AG04450 (cell line): ENCODE measurements at places on chromosomes 1 and 21. TPM values are rescaled to one million over a fixed set of nuclear protein-coding genes. Genes with fewer than 3 reads are reported as not detected.
A peak's percentile ranks its signal among the peaks of the same experiment; 100 is the strongest.

DNA sequence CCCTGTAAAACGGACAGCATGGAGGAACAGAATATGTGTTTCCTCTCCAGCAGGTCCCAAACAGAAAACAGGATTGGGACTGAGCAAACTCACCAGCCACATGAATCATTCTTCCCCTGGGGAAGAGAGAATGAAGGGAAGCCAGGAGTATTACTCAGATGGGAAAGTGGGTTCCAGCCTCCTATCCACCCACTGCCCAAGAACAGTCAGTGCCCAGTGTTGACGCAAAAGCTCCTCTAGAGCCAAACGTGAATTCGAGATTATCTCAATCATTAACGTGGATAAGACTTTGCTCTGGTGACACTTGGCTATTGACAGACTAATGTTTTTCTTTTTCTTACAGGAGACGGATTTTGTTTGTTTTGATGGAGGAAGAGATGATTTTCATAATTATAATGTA, 9.3 kb downstream of the MIA3 start:
- no peak for DNase-seq

DNA sequence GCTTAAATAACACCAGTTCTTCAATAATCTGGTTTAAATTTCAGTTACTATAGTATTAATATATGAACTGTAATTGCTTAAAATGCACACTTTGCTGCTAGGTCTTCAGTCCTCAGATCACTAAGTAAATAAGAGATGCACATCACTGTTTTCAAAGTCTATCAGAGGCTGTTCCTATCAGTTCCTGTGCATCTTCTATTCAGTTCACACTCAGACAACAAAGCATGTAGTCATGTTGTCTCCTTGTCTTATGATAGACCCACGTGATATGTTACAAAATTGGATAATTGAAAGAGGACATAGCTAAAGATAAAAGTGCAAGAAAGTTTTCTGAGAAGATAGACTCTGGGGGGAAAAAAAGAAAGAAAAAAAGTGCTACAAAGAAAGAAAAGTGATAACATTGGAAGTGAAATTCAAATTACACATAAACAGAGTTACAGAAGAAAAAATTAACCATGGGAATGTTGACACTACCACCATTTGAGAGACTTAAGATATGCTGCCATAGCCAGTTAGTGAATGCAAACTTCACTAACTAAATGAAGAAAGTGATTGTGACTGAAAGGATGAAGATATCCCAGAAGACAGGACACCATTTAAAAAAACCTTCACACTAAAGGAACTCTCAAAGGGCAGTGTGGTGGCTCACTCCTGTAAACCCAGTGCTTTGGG, 33.9 kb upstream of the TSNAX start:
- DNase-seq = no peak

DNA sequence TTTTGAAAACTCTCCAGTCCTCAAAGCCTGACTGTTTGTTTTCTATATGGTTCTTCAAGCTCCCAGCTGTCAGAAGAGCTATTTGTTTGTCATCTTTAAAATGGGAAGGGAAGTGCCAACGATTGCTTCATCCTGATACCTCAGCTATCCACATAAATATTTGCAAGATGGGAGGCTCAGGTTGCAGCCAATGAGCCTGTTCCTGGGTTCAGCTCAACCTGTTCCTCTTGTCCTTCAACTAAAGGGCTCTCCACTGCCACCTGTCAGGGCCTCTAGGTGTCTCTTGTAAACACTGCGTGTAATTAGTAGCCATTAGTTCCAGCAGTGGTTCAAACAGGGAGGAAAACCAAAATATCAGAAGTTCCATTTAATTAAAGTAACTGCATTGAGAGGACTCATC, 445.1 kb downstream of the AJAP1 start:
- DNase-seq = no peak

DNA sequence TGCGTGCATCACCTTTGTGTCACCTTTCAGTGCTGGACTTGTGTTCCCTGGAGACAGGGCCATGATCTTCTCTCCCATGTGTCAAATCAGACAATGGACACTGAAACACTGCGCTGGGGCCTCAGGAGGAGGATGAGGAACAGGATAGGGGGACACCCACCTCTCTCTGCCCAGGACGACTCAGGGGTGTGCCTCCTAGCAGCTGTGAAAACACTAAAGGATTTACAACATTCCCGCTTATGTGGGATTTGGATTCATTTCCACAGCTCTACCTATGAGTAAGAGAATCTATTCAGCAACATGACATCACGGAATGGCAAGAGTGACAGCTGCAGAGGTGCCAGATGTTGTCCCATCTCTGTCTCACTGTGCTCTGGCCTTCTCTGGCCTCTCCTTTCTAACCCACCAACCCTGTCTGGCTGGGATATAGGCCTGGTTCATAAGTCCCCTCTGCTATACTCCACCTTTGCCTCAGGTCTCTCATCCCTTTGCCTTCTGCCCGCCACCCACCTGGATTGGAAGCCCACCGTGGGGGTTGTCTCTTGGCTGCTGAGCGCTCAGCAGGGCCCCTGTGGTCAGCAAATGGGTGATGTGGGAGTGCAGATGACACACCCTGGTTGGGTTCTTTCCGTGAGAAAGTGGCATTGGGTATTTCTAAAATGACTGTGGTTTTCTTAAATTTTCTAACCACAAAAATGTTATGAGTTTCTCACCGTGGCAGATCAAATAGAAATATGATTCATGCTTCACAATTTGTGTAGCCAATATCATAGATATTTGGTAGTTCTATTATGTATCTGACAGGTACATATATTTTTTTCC, 47.1 kb upstream of the TLR5 start:
- no peak for DNase-seq

GRCh38 chr1:65491472-65491871, 71.0 kb downstream of the LEPR start:
- DNase-seq = no peak

DNA sequence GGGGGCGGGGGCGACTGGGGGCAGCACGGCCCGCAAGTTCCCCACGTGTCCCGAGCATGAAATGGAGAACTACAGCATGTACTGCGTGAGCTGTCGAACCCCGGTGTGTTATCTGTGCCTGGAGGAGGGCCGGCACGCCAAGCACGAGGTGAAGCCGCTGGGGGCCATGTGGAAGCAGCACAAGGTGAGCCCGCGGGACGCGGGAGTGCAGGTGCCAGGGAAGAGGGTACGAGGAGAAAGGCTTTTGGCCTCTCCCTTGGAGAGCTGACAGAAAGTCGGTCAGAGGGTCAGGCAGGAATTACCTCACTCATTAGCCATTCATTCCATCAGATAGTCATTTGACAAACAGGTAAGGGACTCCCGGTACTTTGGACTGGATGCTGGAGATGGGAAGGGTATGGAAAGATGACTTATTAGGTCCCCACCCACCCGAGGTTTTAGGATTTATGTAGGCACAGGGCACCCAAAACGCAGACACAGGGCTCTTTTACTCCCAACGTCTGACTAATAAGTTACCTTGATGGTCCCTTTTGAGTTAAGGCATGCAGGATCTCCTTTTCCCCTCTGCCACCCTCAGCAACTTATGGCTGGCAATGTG, 2.1 kb downstream of the TRIM67 start:
- DNase-seq = no peak

DNA sequence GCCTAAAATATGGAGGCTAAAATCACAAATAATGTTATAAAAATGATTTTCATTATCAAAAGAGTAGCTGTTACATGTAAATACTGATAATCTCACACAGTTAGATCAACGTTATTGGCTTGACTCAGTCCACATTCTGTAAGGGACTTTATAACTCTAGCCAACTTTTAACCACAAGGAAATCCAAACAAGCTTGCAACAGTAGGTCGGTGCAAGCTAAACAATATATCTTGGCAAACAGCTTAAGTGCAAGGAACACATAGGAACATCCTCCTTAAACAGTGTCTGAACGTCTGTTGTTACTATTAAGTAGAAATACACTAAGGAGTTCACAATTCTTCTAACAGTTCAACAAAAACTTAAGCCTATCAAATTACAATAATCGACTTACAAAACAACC, 126.7 kb downstream of the EIF4G3 start:
- DNase-seq = peak; percentile 53

DNA sequence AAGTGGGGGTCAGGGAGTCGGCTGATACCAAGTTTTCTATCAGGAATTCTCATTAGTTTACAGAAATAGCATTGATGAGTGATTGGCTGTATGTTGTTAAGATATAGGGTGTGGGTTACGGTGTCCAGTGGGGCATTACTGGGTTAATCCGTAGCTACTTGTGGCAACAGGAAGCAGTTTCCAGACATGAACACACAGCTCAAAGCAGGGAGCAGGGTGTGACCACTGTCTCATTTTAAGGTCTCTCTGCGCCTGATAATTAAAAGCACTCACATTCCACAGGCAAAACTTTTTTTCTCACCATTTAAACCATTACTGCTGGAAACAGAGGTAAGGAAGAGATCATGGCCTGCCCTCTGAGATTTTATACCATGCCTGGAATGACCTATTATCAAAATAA, 114.9 kb downstream of the SIK1 start:
- DNase-seq = no peak

- no peak for DNase-seq
These were observed 6.0 kb downstream of the LY9 start for GRCh38 chr1:160801836-160802580.

DNA sequence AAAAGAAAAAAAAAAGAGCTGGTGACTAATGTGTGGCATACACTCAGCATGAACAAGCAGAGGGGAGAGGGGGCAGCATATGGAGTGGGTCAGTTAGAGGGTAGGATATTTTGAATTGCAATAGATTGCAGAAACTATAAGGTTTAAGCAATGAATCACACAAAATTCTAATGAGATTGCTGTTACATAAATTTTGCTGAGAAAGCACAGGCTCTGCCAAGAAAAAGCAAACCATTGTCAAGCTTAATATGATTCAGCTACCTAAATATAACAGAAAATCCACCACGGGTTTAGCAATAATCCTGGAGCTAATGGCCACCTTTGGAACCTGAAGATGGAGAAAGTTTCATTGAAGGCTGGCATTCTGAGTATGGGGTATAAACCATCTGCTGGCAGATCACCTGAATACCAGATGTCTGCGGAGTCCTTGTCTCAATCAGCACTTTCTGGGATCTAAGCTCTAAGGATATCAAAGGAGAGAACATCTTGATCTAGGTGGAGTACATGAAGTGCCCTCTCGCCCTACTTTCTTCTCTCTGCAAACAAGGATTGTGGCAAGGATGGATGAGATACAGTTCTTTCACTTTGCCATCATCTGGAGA, 30.3 kb upstream of the ANGPTL7 start:
- peak; percentile 82 for DNase-seq

DNA sequence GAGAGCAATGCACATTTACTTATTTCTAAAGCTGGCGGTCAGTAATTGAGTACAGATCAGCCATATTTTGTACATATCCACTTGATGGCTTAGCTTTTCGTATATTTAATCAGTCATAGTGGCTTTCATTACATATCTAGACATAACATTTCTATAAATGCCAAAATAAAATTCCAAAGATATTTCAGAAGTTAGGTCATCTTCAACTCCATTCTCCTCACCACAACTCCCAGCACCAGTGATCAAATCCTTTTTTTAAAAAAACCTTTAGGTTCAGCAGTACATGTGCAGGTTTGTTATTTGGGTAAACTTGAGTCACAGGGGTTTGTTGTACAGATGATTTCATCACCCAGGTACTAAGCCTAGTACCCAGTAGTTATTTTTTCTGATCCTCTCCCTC, 53.9 kb upstream of the GNG4 start:
- DNase-seq = no peak

GRCh38 chr1:188170411-188170810, 1341.7 kb downstream of the PLA2G4A start:
- no peak for DNase-seq

- no peak for DNase-seq
These were observed 759 bp downstream of the AHCTF1 start for GRCh38 chr1:246930830-246931548.

DNA sequence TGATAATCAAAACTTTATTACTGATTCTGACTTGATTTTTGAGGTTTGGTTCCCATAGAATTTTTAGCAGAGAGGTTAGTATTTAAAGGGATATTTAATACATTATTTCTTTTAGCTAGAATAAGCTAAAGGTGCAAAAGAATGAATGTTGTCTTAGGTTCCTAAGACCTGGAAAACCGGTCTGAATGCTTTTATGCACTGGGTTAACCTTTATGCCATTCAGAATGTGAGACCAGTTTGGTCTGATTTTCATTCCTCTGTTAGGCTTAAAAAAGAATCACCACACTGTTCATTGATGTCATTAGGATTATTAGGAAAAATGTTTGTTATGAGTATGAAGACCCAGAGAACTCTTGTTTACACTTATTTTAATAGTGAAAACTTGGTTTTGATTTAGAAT, 30.1 kb downstream of the RAP1A start:
- DNase-seq = no peak

GRCh38 chr1:228101994-228102790, 933 bp downstream of the C1orf35 start:
- DNase-seq = no peak

GRCh38 chr21:29928537-29928936, 11.3 kb downstream of the GRIK1 start:
- no peak for DNase-seq

GRCh38 chr1:208083016-208083714, 161.0 kb downstream of the PLXNA2 start:
- no peak for DNase-seq

DNA sequence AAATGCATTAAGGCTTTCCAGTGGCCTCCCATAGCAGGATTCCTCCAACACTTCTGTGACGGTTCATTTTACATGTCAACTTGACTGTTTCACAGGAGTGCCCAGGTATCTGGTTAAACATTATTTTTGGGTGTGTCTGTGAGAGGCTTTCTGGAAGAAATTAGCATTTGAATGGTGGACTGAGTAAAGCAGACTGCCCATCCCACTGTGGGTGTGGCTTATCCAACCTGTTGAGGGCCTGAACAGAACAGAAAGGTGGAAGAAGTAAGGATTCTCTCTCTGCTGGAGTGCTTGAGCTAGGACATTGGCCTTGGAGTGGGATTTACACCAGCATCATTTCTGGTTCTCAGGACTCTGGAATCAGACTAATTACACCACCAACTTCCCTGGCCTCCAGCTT, 85.6 kb downstream of the RGS7 start:
- DNase-seq = no peak

- DNase-seq = no peak
These were observed 11.9 kb upstream of the IGFN1 start for GRCh38 chr1:201178718-201179117.

DNA sequence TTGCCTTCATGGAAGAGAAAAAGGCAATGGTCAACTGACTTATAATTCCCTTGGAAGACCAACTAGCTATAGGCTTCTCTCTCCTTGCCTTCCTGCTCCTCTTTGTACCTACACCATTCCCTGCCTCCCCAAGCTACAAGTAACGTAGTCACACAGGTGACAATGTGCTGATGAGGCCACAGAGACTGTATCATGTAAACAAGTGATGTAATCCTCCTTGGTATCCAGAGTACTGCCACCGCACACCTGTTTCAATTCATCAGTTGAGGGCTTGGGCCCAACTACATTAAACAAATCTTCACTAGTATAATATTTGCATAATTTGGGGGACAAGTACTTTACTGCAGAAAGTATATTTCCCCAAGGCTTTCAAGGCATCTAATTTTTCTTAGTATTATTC, 76.4 kb upstream of the SCYL3 start:
- DNase-seq = no peak

CCDC24 gene
- polyA plus RNA-seq = 1.1 and 1.6 TPM in 2 replicates

UBL4B gene
- polyA plus RNA-seq = not detected in 2 replicates

AHCYL1 gene
- 120 and 133 TPM in 2 replicates for polyA plus RNA-seq

S100A4 gene
- 20.0 and 20.7 TPM in 2 replicates for polyA plus RNA-seq

TDRD5 gene
- polyA plus RNA-seq = not detected in 2 replicates

NCAM2 gene
- 5.3 and 7.7 TPM in 2 replicates for polyA plus RNA-seq

MXRA8 gene
- 186 and 275 TPM in 2 replicates for polyA plus RNA-seq

GCSAML gene
- polyA plus RNA-seq = not detected in 2 replicates

EXTL1 gene
- polyA plus RNA-seq = 1.3 and 1.8 TPM in 2 replicates

ATP6V1G3 gene
- not detected in 2 replicates for polyA plus RNA-seq
